ENCODE measurements at places on chromosomes 5 and 9. TPM values are rescaled to one million over a fixed set of nuclear protein-coding genes. Genes with fewer than 3 reads are reported as not detected.

The ELOVL7 gene
- not detected for total RNA-seq

The ATG10 gene
- 8.8 TPM for total RNA-seq

The CATSPER3 gene
- 0.09 TPM for total RNA-seq

DNA sequence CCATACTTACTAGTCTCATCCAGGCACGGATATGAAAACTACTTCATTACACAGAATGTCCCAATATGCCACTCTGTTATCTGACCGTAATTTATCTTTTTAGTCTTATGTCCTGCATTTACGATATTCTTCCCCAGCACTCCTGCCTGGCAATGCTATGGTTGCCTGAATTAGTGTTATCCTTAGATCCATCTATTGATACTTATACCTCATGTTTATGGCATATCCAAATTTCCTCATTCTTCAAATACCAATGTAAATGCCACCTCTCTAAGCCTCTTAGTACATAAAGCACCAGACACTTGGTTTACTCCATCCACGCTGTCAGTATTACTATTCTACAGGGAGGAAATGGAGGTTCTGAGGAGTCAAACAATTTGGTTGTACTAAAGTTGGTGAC is 507.8 kb upstream of the NMUR2 start:
- no peak for DNase-seq

GRCh38 chr5:144983101-144983500 is 812.4 kb downstream of the KCTD16 start:
- DNase-seq, result no peak

- no peak for DNase-seq
Observed at GRCh38 chr9:3569529-3569928, 43.7 kb upstream of the RFX3 start.

DNA sequence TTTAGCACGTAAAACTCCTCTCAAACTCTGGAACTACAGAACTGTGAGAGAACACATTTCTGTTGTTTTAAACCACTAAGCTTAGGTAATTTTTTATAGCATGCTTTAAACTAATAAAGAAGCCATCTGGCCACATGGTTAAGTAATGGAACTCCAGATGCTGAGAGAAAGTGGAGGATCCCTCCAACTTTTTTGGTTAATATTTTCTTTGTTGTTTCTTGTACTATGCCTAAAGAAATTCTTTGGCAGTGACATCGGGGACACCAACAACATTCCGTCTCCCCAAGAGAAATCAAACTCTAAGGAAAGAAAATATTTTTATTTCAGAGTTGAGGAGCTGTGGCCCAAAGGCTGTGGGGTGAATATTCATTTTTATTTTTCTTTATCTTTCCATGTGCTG is 734.8 kb upstream of the CDH9 start:
- DNase-seq, result no peak

GRCh38 chr9:129776938-129777768 is 24.3 kb upstream of the PTGES start:
- peak; percentile 99 for DNase-seq

DNA sequence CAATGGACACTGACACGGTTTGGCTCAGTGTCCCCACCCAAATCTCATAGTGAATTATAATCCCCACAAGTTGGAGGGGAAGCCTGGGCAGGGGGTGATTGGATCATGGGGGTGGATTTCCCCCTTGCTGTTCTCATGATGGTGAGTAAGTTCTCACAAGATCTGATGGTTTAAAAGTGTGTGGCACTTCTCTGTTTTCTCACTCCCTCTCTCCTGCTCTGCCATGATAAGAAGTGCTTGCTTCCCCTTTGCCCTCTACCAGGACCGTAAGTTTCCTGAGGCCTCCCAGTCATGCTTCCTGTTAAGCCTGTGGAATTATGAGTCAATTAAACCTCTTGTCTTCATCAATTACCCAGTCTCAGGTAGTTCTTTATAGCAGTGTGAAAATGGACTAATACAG is 115.8 kb upstream of the KIF2A start:
- DNase-seq, result no peak

DNA sequence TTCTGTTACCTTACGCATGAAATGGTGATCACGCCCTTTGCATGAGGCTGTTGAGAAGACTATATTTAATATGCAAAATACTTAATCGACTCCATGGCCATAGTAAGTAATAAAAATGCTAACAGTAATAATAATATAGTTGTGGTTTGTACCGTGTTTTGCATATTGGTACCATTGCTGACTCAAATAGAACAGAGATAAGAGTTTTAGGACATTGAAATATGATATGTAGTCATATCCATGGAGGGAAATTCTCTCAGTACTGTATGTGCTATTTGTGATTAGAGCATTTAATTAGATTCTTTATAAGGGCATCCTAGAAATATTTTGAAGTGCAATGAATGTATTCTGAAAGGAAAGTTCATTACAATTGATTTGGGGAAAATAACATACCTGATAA is 41.9 kb downstream of the CFAP90 start:
- DNase-seq, result no peak

DNA sequence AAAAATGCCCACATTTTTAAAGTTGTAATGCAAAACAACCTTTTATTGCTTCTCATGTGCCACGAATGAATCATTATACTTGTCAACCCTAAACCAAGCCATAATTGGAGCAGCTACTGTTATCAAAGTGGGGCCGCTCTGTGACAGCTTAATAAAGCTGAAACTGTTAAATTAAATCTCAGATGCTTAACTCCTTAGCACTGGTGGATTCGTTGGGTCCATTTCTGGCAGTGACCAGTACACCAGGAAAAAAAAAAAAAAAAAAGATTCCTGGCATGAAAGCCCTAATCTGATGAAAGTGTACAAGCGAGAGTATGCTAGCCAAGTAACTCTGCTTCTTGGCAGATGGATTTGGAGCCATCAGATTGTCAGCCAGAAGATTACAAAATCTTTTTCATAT is 164.8 kb downstream of the ZSWIM6 start:
- DNase-seq, result peak; percentile 72

- DNase-seq, result no peak
Observed at GRCh38 chr9:108867829-108868228, 5.8 kb downstream of the ACTL7A start.

- no peak for DNase-seq
Observed at GRCh38 chr9:129289883-129290282, 111.8 kb upstream of the IER5L start.
